ENCODE measurements at places on chromosomes 4 and X.

DNA sequence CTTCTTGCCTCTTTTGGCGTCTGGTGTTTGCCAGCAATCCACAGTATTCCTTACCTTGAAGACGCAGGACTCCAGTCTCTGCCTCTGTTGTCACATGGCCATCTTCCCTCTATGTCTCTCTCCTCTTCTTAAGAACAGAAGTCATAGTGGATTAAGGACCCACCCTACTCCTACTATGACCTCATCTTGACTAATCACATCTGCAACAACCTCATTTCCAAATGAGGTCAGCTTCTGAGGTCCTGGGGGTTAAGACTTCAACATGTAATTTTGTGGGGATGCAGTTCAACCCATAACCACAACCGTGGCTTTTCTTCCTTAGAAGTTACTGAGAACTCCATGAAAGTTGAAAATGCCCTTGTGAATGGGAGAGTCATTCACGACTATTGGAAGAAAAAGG is 23.3 kb downstream of the TLR8 start:
- DNase-seq: no peak

DNA sequence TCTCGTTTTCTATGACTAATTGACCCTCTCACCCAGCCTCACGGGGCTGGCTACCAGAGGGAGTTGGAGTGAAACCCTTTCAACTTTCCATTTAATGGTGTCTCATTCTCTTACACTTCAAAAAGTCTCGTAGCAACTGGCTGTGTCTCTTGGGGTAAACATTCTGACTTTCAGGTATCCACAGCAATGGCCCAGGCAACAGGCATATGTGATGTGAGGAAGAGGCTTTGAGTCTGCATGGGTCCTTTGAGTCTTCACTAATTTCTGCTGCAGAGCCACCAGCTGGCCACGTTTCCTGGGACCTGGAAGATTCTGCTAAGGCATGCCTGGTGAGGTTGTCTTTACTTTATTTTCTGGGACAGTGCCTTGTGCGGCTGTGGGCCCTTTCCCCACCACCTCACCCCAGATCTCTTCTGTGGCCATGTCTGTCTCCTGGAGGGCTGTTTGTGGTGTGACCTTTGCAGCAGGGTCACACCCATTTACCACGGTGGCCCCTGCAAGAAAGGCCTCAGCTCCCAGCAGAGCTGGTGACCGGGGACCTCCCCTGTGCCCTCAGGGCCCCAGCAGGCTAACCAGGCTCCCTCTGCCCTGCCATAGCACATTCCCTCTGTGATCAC is 112.5 kb upstream of the FRG1 start:
- DNase-seq: peak; percentile 5

- no peak for DNase-seq
Measured at GRCh38 chr4:184294606-184295133, 77.0 kb upstream of the ENPP6 start.

DNA sequence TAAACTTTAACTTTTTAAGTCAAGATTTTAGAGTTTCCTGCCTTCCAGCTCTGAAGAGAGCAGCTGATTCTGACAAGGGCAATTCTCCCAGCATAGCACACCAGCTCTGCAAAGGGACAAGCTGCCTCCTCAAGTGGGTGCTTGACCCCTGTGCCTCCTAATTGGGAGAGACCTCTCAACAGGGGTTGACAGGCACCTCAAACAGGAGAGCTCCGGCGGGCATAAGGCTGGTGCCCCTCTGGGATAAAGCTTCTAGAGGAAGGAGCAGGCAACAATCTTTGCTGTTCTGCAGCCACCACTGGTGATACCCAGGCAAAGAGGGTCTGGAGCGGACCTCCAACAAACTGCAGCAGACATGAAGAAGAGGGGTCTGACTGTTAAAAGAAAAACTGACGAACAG is 872.9 kb upstream of the PCDH10 start:
- DNase-seq: no peak

DNA sequence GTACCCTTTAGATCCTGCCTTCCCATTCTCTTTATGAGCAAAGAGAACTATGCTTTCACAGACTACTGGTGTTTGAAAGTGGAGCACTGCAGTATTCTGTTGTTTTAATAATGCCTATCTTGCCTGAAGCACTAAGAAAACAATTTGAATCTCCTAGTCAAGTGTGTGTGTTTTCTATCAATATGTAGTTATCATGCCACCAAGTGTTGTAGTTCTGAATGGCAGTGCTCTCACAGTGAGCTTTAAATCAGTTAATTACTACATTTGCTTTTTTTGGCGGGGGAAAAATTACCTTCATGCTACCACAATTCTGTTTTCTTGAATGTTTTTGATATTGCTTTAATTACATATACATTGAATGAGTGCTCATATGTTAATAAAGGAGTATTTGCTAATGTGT is 143.6 kb upstream of the FAM47A start:
- no peak for DNase-seq

- no peak for DNase-seq
Measured at GRCh38 chr4:10526429-10527222, 69.4 kb upstream of the ZNF518B start.

DNA sequence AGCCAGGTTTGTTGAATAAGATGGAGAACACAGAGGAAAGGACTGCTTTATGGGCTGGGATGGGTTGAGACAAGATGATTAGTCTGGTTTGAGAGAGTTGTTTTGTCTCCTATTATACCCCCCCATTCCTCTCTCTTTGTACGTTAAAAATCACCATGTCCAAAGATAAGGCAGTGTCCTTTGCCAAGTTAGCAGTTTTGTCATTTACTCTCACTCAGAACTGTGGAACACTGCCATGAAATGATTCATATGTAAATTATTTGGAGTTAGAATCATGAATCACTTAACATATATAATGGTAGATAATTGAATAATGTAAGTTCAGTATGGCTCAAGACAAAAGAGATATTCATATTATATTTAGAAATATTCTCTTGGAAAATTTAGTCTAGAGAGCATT is 151.3 kb downstream of the DCLK2 start:
- DNase-seq: no peak

GRCh38 chrX:75107863-75108509 is 48.1 kb downstream of the ABCB7 start:
- peak; percentile 31 for DNase-seq
